ENCODE measurements at places on chromosomes 13 and 19.

GRCh38 chr19:44912854-44913253 is 1.6 kb upstream of the APOC1 start:
- no peak for DNase-seq

DNA sequence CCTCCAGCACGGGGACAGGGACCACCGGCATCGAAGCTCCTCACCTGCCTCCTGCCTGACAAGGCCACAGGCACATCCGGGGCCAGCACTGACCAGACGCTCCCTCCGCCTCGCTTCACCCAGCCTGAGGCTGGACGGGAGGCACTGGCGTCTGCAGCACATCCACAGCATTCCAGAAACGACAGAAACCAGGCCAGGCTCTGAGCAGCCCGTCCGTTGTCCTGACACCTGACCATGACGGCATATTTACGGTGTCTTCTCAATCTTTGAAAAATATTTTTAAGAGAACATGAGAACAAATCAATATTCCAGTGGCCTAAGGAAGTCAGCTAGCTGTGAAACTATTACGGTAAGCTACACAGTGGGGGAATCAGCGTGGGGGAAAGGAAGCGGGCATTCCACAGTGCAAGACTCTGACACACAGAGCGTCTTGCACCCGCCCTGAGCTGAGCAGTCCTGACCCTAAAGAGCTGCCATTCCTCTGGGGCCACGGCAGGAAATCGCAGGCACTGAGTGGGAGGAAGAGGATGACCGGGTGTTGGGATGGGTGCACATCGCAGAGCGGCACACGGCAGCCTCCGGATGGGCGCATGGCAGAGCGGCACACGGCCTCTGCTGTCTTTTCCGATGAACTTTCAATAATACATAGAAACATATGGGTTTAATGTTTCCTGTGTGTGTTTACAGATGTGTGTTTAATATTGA is 26.8 kb downstream of the RASA3 start:
- no peak for DNase-seq

- DNase-seq, result no peak
These were observed 392.8 kb downstream of the SLITRK6 start for GRCh38 chr13:85406269-85406975.

DNA sequence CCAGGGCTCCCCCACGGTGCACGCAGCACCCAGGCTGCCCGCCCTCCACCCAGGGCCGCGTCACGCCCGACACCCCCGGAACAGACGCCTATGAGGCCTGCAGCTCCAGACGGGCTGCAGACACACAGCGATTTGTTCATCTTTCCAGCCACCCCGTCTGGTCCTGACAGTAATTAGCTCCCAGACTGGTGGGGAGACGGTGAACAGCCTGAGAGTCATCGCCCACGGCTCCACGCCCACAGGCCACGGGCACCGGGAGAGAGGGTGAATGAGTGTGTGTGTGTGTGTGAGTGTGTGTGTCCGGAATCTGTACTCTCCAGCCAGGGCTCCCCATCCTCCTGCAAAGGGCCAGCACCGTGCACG is 18.1 kb downstream of the GADD45B start:
- no peak for DNase-seq

DNA sequence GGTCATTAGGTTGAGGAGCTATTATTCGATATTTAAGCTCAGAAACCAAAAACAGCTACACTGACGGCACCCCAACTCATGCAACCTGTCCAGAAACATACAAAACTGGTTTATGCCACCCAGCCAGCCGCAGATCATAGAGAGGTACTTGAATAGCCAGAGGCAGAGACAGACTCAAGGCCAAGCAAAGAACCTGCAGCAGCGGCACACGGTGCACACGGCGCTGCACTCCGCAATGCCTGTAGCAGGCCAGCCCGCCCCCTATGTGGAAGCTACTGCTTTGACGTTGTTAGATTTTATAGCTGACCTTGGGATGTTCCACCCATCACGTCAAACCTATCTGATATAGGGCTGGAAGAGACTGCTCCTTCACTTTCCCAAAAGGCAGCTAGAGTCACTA is 11.9 kb upstream of the DHRS12 start:
- DNase-seq, result no peak

DNA sequence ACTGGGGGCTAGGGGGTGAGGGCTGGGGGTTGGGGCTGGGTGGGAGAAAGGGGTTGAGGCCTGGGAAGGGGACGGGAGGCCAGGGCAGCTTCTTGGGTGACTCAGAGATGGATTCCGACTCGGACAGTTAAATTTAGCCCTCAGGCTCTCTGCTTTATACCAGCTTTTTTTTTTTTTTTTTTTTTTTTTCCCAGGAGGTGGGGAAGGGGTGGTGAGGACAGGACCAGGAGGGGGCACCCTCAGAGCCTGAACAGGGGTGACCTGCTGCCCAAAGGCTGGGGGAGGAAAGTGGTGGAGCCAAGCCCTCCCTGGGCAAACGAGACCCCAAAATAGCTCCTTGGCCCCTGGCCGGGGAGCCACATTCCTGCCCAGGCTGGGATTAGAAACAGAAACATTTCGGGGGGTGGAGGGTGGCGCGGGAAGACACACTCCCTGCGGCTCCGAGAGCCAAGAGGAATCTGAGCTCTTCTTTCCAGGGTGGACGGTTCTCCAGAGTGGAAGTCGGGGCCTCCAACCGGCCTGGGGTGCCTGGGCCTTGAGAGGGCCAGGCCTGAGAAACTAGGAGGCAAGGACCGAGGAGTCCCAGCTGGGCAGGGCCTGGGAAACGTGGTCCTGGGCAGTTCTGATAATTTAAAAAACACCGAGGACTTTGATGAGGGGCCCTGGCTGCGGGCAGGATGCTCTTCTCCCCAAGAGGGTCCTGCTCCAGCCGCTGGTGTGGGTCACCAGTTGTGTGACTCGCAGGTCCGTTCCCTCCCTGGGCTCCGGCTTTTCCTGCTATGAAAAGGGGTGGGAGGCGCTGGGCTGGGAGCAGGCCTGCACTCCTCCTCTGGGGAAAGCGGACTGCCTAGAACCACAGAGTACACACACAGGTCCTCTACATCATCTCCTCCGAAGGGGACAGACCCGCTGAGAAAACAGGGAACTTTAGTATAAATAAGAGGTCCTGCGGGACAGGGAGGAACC is 813 bp upstream of the DMPK start:
- DNase-seq, result no peak

- no peak for DNase-seq
These were observed 15.2 kb downstream of the TPT1 start for GRCh38 chr13:45325806-45326205.

DNA sequence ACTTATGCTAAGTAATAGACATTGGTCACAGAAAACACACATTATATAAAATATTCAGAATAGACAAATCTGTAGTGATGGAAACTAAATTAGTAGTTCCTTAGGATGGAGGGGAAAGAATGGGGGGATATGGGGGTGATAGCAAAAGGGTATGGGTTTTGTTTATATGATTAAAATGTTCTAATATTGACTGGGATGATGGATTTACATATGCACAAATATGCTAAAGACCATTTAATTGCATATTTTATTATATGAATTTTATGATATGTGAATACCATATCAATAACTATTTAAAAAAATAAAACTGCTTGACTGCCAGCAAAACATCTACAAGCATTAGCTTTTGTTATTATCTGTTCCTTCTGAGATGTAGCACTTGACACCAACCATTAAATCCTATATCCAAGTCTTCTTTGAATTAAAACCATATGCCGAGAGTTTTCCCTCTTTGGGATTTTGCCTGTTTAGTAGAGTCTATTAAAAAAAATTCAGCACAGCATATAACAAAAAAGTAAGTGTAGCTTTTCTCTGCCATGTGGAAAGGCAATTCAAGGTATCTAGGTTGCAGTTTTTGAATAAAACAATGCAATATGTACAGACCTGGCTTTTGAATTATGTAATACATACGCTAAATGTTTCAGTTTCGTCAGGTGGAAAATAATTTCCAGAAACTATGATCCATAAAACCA is 2584.1 kb upstream of the PCDH20 start:
- no peak for DNase-seq
